ENCODE measurements at places on chromosomes 2 and 18.

GRCh38 chr2:25309402-25309801, 32.3 kb downstream of the DNMT3A start:
- peak; percentile 31 for DNase-seq

DNA sequence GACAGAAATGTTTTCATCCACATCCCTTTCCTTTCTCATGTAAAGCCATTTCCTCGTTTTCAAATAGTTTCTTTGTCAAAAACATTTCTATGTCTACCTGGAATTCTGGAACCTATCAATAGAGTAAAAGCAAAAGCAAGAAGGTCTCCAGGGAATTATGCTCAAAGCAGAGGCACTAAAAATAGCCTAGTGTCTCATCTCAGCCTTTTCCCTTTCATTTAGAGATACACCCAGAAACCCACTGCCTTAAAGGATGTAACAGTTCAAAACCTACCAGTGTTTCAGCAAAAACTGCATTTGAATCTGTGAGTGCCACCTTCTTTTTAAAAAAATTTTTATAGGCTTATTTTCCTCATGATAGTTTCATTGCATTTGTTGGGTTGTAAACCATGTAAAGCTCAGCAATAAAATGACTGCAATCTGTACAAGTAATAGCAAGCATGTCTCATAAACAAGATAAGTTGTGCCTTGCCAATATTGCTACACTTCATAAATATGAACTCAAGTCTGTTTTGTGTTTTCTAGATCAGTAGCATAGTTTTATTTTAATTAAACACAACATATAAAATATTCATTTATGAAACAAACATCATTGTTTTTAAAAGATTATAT, 927.3 kb upstream of the ACVR2A start:
- DNase-seq: no peak

- DNase-seq: no peak
Measured at GRCh38 chr2:71629771-71630453, 176.6 kb downstream of the DYSF start.

- DNase-seq: no peak
Measured at GRCh38 chr2:222608081-222608480, 47.8 kb downstream of the FARSB start.

- DNase-seq: no peak
Measured at GRCh38 chr18:60556326-60556725, 183.8 kb upstream of the MC4R start.

DNA sequence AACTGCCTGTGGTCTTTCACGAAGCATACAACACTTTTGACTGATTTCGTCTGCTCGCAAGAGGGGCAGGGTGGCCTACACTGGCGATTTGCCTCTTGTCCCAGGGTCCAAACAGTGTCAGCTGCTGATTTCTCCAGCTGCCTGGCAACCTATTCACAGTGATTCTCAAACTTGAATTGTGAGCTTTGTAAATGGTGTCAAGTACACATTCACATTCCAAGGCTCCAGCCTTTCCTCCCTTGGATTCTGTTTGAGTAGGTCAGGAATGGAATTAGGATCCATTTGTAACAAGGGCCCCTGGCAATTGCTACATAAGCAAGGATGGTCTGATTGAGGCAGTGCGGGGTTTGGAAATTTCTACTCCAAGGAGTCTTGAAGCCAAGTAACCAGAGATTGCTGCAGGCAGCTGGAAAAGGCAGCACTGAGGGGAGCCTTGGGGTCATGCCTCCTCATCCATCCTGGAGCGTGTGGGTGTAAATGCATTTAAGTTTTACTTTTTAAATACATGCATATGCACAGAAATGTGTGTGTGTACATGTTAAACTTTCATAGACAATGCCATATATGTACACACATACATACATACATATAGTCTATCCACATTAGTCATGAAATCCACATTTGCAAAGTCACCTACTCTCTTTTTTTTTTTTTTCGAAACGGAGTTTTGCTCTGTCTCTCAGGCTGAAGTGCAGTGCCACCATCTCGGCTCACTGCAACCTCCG, 86.8 kb upstream of the UXS1 start:
- no peak for DNase-seq

GRCh38 chr18:76544511-76545345, 49.7 kb upstream of the ZNF516 start:
- peak; percentile 21 for DNase-seq

DNA sequence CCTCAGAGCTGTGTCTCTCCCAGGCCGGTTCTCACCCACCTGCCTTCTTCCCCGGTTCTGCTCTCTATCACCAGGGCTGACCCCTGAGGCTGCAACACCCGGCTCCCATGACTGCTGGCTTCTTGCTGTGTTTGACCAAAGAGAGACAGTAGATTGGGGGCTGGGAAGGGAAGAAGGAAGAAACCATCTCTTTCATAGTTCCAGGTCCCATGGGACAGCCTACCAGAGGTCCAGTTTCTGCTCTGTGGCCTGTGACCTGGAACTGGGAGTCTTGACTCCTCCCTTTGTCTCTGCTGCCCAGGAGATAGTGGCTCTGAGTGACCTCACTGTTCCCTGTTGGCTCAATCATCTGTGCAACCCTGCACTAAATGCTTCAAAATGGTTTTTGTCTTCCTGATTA, 38.1 kb downstream of the ALPK2 start:
- no peak for DNase-seq

GRCh38 chr2:106192752-106193689, 1.1 kb downstream of the UXS1 start:
- no peak for DNase-seq

DNA sequence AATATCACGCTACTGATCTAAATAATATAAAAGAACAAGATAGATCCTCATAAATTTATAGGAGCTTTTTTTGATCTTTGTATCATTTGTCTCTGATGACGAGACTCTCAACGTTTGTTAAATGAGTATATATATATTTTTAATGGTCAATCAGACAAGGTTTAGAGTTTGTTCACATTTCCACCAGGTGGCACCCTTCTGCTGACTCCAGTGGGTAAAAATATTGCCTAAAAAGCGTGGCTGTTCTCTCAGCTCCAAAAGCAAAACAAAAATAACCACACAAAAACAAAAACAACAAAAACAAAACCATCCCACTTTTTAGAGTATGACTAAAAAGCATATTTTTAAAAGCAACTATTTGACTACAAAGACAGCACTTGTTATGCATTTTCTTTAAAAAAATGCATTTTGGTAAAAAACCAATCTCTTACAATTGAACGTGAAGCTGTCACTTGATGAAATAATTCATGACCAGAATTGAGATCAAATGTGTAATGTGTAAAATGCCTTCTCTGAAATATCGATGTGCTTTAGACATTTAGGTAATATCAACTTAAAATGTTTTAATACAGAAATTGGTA, 723.2 kb downstream of the DPP10 start:
- DNase-seq: peak; percentile 14

GRCh38 chr2:126963390-126963789, 64.7 kb downstream of the TEX51 start:
- DNase-seq: no peak

DNA sequence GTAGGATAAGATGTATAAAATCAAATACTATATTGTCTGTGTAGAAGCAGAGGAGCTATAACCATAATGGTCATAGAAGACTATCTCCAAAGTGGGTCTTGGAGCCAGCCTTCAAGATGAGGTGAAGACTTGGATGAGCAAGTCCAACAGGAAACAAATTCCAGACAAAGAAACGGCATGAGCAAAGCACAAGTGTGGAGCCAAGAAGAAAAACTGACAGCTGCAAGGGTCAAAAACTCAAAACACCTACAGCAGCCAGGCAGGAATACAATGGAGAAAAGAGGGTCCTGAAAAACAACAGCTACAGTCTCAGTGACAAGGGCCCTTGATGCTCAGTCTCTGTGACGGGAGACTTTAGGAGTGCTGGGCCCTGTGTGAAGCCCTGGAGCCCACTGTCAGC, 102.4 kb downstream of the STK39 start:
- DNase-seq: no peak

GRCh38 chr2:43443282-43443681, 152.6 kb downstream of the THADA start:
- DNase-seq: no peak

DNA sequence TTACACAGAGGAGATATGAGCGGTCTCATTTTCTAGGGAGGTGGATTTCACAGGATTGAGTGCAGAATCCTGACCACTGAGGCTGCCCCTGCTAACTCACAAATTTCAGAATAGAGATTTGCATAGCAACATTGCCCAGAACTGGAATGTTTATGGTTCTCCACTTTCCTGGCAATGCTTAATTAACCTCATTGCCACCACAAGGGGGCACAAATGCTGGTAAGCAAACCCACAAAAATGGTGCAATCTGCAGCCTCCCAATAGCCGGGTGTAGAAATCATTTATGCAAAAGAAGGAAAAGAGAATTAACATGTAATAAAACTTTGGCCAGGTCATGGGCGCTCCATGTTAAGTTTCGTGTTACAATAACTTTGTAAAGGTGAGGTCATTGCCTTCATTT, 112.4 kb downstream of the CYRIA start:
- no peak for DNase-seq

GRCh38 chr2:59000796-59001195, 759.7 kb upstream of the FANCL start:
- DNase-seq: no peak

DNA sequence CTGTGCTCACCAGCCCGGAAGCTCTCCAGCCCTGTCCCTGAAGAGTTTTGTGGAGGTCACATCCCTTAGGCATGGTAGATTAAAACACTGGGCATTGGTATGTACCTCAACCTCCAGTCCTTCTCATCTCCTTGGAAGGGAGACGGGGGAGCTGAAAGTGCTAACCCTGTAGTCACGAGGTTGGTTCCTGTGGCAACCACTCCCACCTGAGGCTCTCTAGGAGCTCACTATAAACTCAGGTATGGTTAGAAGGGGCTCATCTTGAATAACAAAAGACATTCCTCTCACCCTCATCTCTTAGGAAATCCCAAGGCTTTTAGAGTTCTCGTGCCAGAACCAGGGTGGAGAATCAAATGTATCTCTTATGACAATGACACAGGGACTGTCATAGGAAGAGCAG, 43.0 kb upstream of the MGAT4A start:
- no peak for DNase-seq

GRCh38 chr2:236221798-236222197, 42.4 kb downstream of the ASB18 start:
- no peak for DNase-seq

- DNase-seq: no peak
Measured at GRCh38 chr2:186882511-186883071, 33.6 kb upstream of the ZSWIM2 start.

GRCh38 chr18:80086281-80086680, 22.8 kb upstream of the ADNP2 start:
- no peak for DNase-seq

All from NCI-H2081 treated with DMSO at 0.1 percent for 48 hours (cell line).